ENCODE measurements at places on chromosomes 6 and 20.

- no peak for DNase-seq
Observed at GRCh38 chr6:15101130-15101529, 144.7 kb upstream of the JARID2 start.

GRCh38 chr6:152671171-152671570 is 26.5 kb upstream of the MYCT1 start:
- DNase-seq: no peak

GRCh38 chr6:101486124-101486523 is 92.6 kb downstream of the GRIK2 start:
- DNase-seq: no peak

DNA sequence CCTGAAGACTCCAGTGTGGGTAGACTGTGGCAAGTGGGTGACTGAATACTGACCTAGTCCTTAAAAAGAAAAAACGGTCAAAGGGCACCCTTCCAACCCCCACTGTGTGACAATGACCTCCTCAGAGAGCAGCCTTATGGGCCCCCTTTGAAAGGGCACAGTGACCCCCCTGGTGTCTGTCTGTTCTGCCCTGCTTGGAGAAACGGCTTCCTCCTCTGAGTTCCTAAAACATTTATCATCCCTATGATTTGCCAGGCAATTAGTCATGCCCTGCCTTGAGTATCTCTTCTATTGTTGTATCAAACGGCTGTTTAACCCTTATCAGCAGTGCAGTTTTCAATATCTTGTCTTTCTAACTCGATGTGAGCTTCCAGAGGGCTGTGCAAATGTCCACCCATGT is 21.0 kb upstream of the STX16 start:
- no peak for DNase-seq

GRCh38 chr20:32999603-33000250 is 4.5 kb downstream of the SUN5 start:
- DNase-seq: no peak

- no peak for DNase-seq
Observed at GRCh38 chr6:36697481-36697903, at the start of gene RAB44. TSS of gene RAB44 (plus strand) at chr6:36697826. CDS start at chr6:36704236, 6,410 bp downstream.

DNA sequence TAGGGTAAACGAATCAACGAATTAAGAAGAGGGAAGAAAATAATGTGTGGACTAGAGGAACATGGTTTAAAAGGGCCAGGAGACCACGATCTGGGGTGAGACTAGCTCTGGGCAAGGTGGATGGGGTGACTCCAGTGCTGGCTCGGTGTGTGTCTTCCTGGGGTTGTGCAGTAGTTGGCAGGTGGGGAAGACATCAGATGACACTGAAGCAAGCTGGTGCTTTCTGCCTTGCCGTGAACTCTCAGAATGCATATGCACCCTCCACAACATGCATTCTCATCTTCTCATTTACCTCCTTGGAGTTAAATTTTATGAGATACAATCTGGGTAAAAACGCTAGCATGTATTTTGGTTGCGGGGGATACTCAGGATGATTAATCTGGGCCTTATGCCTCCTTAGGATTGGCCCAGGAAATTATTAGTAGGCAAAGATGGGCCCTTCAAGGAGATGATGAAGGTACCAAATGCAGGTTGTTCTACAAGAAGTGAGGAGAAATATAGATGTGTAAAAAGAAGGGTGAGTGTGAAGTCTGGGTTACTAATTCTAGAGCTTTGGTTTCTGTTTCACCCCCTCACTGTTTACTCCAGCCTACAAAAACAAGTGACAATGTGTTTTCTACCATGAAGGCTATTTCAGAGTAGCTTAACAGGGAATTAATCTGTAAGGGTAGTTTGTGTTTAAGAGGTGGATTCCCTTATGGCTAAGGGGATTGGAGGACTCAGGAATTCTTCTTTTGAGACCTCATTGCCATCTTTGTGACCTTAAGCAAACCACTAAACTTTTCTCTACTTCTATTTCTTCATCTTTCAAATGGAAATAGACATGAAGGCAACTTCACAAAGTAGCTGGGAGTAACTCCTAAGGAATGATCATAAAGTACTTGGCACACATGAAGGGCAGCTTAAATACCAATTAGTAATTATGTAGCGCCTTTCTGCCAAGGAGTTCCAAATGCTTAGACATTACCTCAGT is 71.0 kb upstream of the SUPT3H start:
- DNase-seq: no peak

DNA sequence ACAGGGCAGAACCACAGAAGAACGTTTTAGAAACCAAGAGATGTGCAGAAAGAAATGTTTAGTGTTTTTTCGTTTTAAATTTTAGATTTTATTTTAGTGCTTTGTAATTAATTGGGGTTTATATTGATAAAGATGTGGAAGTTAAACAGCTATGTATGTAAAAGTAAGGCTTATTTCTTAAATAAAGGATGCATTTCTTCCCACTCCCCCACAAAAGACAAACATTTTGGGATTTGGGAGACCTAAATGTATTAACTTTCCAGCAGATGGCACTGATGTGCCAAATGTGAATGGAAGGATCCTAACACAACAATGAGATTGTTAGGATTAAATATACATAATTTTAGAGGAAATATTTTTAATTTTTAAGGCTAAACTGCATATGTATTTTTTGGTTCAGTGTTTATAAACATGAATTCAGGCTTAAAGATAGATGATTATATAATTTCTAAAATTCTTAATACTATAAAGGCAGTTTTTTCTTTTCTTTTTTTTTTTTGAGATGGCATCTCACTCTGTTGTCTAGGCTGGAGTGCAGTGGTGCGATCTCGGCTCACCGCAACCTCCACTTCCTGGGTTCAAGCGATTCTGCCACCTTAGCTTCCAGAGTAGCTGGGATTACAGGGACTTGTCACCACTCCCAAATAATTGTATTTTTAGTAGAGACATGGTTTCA is 12.0 kb downstream of the PFDN4 start:
- DNase-seq: peak; percentile 62

GRCh38 chr20:34986311-34987287 is 30.9 kb downstream of the MYH7B start:
- DNase-seq: no peak

Measured in cerebellar cortex (tissue), 1 donor.